MG63 (cell line): ENCODE measurements at places on chromosomes 7 and 10. TPM values are rescaled to one million over a fixed set of nuclear protein-coding genes. Genes with fewer than 3 reads are reported as not detected.

GRCh38 chr7:137895301-137896221, 48.8 kb upstream of the DGKI start:
- no peak for DNase-seq

- DNase-seq, result no peak
Measured at GRCh38 chr7:25180592-25180923, 47.7 kb downstream of the NPVF start.

GRCh38 chr7:140679186-140679585, 6.4 kb downstream of the ADCK2 start:
- no peak for DNase-seq

- DNase-seq, result no peak
Measured at GRCh38 chr10:58341947-58342346, 7.1 kb downstream of the UBE2D1 start.

DNA sequence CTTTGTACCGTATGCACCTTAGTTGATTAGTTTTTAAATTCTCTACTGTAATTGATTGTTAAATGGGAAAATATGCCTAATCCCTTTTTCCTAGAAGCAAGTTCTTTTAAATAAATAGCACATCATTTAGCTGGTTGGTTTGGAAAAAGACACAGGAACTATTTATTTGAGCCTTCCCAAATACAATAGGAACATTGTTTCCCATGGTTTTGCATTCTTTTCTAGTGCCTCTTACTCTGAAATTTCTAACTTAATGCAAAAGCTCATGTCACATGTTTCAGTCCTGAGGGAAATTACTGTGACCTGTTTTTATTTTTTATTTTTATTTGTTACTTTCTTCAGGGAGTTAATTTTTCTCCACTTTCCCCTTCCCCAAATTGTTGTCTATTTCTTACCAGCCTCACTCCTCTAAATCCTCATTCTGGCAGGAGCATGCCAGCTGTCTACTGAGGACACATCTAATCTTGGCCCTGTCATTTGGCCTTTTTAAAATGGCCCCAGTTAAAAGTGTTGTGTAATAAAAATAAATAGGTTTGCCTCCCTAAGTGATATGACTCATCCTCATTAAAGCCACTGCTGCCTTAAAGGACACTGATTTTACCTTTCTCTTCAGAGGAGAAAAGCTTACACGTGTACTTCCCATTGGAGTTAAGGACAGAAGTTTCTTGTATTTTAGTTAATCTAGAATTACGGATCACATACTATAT, 94.5 kb downstream of the PPP1R3A start:
- no peak for DNase-seq

DNA sequence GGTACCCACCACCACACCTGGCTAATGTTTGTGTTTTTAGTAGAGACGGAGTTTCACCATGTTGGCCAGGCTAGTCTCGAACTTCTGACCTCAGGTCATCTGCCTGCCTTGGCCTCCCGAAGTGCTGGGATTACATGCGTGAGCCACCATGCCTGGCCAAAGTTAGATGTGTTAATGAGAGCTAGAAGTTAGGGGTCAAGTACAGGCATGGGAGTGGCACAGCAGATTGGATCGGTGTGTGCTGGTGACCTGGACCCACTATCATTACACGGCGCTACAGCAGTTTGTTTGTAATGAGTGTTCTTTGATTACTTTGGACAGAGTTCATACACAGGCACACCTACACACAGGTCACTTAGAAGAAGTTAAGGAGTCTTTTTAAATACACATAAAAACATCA, 36.7 kb downstream of the DNAJB6 start:
- DNase-seq, result no peak

The TMEM176B gene
- total RNA-seq, result 0.23 TPM in 1 of 2 replicates, not detected in the other

The LRRTM3 gene
- not detected in 2 replicates for total RNA-seq

The PNLIPRP3 gene
- not detected in 2 replicates for total RNA-seq

The ENO4 gene
- total RNA-seq, result 0.69 and 2.5 TPM in 2 replicates
